ENCODE measurements at places on chromosomes 7 and 10.
A peak's percentile ranks its signal among the peaks of the same experiment; 100 is the strongest.

DNA sequence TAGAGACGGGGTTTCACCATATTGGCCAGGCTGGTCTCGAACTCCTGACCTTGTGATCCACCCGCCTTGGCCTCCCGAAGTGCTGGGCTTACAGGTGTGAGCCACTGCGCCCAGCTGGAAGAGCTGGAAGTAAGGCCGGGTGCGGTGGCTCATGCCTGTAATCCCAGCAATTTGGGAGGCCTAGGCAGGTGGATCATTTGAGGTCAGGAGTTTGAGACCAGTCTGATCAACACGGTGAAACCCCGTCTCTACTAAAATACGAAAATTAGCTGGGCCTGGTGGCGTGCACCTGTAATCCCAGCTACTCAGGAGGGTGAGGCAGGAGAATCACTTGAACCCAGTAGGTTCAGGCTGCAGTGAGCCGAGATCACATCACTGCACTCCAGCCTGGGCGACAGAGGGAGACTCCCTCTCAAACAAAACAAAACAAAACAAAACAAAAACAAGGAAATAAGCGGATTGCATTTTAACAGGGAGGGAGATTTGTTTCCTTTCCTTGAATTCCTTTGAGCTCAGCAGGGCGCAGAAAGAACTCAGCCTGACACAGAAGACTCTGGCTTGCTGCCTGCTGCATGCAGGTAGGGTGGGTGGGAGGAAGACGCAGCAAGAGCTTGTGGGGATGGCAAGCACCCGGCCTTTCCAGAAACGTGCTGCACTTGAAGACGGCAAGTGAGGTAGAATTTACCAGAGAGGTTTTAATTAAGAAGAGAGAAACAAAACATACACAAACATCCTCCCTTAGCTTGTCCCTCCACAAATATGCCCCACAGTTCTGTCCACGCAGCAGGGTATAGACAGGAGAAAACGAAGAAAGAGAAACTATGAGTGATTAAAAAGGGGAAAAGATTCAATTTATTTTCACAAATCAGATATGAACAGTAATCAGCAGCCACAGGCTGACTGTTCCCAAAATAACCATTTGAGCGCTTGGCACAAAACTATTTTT is 148.0 kb downstream of the RNF216 start:
- DNase-seq: no peak

- DNase-seq: no peak
Measured at GRCh38 chr7:157579425-157579824, 242.6 kb downstream of the DNAJB6 start.

DNA sequence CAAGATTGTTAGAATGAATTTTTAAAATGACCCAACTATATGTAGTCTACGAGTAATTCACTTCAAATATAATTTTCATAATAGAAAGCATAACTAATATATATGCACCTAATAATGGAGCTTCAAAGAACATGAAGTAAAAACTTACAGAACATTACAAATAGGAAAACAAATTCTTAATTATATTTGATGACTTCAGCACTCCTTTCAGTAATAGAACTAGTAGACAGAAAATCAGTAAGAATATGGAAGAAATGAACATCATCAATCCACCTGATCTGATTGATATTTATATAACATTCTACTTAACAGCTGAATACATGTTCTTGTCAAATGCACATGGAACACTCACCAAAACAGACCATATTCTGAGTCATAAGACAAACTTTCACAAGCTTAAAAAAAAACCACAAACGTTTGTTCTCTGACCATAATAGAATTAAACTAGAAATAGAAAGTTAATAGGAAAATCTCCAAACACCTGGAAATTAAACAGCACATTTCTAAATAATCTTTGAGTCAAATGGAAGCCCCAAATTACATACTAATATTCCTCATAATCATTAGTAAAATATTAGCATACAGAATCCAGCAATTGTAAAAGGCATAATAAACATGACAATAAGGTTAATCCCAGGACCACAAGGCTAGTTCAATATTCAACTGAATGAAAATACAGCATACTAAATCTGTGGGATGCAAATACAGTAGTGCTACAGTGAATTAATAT is 48.0 kb downstream of the BRAF start:
- no peak for DNase-seq

GRCh38 chr7:42226354-42226941 is 10.6 kb downstream of the GLI3 start:
- DNase-seq: no peak

DNA sequence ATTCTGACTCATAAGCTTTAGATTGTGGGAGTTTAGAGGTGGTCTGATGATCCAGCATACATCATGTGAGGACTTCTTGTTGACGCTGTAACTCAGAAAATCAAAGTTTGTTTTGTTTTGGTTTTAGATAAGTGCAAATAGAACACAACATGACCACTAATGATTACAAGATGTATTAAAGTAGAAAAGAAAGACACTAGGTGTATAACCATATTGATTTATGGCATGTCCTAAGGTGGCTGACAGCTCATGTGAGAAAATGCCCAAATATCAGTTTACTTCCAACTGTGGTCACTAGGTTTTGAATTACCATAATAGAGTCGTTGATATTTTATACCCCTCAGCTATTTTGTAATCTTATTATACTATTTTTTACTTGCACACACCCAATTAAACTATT is 1131.4 kb upstream of the PHF14 start:
- no peak for DNase-seq

DNA sequence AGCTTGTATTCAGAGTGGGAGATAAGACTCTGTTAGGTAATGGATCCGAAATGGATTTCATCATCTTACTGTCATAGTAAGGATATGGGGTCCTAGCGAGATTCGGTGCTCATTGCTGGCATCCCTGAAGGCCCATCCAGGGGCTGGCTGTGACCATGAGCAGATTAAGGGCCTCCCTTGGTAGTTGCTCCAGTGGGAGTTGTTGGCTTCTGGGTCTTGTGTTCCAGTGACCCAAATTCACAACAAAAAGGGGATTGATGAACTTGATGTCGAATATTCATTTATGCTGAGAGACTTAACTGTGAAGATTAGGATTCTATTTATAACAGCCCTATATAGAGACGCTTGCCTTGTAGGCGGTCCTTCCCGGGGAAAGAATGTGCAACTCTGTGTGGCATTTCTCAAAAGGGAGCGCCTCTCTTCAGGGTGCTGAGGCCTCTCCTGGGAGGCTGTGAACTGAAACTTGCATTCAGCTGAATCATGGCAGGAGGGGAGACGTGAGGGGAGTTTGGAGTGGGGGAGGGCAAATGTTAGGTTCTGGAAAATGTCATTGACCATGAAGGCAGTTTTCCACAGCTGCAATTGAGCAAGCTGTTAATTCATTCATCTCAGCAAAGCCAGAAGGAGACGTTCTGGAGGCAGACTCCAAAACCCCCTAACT is 233.1 kb upstream of the FZD8 start:
- DNase-seq: peak; percentile 92

DNA sequence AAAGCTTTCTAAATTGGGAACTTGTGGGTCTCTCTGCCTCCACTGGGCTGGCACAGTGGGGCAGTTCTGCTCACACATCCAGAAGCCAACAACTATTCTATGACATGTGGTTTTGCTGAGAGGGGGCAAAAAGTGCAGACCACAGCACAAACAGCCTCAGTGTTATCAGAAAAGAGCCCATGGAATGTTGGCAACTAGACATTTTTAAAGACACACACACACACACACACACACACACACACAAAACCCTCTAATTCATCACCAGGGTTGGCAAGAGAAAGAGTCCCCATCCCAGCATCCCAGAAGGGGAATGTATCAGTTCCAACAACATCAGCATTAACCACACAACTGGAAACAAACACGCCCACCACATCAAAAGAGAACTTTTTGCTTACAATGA is 117.1 kb downstream of the FGFR2 start:
- DNase-seq: no peak

DNA sequence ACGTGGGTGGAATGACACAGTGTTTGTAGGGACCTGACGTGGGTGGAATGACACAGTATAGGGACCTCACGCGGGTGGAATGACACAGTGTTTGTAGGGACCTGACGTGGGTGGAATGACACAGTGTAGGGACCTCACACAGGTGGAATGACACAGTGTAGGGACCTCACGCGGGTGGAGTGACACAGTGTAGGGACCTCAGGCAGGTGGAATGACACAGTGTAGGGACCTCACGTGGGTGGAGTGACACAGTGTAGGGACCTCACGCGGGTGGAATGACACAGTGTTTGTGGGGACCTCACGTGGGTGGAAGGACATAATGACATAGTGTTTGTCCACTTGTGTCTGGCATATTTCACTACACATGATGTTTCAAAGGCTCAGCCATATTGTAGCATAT is 19.3 kb downstream of the PPP2R2D start:
- DNase-seq: no peak

DNA sequence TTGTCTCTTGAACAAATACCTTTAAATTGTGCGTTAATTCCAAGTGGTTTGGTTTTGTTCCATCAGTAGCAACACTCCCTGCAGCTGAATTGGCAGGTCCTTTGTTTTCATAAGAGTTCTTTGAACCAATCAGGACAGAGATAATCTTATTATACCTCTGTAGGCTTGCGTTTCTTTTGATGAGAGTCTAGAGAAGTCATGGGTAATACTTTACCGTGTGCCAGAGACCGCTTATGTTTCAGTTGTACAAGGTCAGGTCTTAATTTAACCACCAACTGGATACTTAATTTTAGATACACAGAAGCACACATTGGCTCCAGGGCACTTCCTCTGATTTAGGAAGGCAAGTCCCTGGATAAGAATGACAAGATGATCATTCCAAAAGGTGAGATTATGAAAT is at the start of gene ASB15:
Gene ASB15 (plus strand): TSS at position 292 of the 400 bp plus-strand sequence. CDS start 12,682 bp downstream, outside the sequence.
- no peak for DNase-seq

DNA sequence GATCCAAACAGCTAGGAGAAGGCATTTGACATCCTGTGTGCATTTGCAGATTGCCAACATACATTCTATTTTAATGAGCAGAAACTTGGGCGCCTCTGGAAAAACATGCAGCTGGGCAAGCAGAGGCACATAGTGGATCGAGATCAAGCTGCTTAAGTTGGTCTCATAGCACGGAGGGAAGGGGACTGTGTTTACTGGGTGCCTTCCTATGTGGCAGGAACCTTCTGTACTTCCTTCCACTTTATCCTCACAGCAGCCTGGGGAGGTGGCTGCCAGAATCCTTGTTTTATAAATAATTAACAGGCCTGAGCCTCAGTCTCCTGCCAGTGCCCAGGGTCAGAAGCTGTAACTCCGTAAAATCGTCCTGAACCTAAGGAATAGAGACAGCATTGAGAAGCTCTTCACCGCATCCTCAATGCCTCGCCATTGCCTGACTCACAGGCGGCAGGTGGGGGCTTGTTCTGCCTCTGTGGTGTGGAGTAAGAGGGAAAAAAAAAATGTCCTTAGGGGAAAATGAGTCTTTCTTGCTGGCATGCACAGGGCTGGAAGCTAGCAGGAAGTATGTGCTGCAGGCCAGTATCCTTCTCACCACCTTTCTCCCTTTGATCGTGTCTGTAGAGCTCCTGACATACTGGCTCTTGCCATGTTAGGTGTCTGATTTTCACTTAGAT is 6.2 kb downstream of the VWA2 start:
- peak; percentile 88 for DNase-seq

DNA sequence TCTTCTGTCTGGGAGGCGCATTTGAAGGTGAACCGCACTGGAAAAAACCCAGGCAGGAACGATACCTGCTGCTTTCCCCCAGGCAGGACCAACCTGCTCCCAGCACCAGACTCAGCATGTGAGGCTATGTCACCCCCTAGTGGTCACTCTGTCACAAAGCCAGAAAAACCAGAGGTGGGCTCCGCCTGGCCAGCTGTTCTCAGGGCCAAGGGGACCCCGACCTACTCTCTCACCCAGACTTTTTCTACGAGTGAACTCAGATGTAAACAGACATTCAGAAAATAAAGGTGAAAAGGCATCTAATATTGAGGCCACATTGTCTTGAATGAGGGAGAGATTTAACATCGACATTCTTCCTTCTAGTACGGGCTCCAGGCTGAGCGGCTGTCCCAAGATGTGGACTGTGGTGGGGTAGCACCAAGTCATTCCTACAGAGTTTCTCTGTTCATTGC is 117.3 kb downstream of the PRKAG2 start:
- DNase-seq: peak; percentile 89

GRCh38 chr7:101699399-101699798 is 70.3 kb upstream of the MYL10 start:
- DNase-seq: no peak

GRCh38 chr7:27655184-27655583 is 7.5 kb downstream of the HIBADH start:
- DNase-seq: no peak

DNA sequence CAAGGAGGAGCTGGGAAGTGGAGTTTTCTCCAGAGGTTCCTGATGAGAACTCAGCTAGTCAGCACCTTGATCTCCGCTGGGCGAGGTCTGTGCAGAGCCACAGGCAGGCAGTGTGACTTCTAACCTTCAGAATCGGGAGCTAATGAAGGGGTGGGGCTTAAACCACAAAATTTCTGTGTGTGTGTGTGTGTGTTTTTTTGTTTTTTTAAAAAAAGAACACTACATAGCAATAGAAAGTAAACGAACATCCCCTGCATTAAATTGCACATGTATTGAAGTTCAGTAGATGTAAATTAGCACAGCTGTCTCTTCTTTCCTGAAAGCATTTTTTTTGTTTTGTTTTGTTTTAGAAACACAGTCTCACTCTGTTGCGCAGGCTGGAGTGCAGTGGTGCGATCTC is 46.2 kb downstream of the RBM17 start:
- no peak for DNase-seq

DNA sequence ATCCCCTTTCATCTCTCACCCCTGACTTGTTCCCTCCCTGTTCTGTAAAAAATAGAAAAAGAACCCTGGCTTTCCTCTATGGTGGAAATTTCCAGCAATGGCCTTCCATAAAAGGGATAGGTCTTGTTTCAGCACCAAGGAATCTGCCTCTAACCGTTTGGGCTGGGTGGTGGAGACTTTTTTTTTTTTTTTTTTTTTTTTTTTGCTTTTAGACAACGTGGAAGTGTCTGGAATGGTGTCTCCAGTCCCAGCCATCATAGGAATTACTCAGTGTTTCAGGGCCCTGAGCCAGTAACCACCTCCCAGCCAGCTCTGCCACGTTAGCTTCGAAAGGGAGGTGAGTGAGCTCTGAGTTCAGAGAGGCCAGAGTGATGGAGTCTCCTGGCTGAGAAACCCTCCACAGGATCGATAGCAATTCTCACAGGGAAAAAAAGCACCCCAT is 97.3 kb upstream of the COL1A2 start:
- DNase-seq: peak; percentile 74

GRCh38 chr10:69576334-69577011 is 3.3 kb upstream of the NEUROG3 start:
- DNase-seq: peak; percentile 35

GRCh38 chr7:91344911-91345310 is 80.7 kb downstream of the FZD1 start:
- no peak for DNase-seq
